ENCODE measurements at places on chromosomes 6 and 20.

DNA sequence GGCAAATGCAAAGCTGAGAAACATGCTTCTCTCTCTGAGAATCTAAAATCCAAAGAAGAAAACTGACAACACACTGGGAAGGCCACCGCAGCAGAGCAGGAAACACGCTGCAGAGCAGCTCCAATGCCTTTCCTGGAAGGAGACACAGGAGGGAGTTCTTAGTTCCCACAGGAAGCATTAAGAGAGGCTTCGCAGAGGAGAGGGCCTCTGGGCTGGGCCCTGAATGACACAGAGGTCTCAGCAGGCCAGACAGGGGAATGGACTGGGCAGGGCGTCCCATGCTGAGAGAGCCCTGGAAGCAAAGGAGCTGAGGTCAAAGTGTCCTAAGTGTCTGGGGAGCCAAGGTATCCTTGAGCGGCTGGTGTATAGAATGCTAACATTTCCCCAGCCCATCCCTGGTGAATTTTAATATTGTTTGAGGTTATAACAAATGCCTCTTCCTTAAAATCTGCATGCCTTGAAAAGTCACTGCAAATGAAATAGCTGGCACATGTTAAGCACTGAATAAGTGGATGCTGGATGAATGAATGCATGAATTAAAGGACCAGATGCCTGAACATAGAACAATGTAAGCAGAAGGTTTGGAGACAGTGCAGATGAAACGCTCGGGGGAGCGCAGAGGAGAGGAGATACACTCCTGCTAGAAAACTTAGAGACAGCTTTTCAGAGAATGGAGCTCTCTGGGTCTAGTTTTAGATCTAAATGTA lies 110.0 kb upstream of the SYNDIG1 start:
- DNase-seq: no peak

- no peak for DNase-seq
These were observed 33.5 kb upstream of the TSPYL1 start for GRCh38 chr6:116313101-116313776.

DNA sequence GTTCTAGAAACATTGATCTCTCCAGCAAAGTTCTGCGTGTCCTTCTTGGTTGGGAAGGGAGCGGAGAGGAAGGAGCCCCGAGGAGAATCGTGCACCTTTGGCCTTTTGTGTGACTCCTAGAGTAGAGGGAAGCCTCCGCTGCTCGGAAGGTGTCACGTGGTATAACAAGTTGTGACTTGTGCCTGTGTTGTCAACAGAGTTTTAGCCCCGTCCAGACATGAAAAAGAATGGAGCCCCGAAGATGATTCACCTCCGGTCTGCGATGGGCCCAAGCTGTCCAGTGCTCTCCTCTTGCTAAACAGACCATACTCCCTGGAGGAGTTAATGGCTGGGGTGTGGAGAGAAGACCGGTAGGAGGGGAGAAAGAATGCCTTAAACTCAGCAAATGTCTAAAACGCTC lies 7.0 kb downstream of the EYA2 start:
- no peak for DNase-seq

DNA sequence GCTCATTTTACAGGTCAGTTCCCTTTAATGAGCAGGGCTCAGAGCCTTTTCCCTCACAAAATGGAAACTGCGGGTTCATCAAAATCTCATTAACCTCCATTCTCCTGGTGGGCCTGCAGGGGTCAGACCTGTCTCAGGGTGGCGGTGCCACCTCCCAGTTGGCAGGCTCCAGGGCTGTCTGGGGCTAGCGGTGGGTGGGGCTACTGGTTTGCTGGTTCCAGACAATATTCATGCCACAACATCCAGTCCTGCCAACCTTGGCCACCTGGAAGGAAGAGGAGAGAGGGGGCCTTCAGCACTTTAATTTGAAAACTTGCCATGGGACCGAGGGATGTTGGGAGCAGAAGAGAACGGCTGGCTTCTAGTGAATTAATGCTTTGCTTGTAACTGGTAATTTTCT lies 41.9 kb upstream of the CTNNBL1 start:
- DNase-seq: peak; percentile 65

DNA sequence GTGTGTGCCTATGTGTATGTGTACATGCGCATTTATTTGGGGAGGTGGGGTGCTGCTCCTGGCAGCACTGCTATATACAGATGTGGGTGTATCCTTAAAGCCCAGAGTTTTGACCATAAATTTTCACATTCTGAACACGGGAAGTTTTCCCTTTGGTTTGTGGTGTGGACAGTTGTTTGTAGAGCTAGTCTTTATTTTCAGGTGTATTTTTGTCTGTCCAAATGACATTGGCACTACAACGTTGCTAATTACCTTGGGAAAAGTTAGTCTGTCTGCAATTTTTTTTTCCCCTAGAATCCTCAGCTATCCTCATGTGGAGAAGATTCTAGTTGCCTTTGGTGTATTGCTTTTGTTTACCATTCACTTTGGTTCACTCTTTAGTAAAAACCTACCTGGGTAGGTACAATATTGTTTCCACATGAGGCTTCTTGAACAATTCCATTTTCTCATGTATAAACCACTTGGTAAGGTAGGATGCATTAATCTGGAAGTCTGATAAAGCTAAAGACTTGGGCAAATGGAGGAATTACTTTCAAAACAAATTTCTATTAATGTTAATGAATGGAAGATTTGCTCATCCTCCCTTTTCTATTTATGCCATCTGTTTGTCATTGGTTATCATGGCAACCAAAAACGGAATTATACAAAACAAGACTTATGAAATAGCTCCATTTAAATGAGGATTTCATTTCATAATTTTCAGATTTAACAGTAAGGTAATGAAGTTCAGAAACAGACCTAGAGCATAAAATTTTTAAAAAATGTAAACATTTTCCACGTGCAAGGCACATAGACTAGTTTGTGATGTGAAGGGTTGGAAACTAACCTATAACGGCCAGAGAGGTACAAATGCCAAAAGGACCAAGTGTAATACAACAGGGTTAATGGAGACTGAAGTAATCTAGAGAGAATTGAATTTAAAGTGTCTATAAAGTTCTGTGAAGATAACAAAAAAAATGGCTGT lies 3.9 kb downstream of the CCN2 start:
- no peak for DNase-seq

- DNase-seq: no peak
These were observed 19.8 kb downstream of the TRDN start for GRCh38 chr6:123616942-123617341.

- DNase-seq: no peak
These were observed 133.9 kb downstream of the TIAM2 start for GRCh38 chr6:155128977-155129376.

DNA sequence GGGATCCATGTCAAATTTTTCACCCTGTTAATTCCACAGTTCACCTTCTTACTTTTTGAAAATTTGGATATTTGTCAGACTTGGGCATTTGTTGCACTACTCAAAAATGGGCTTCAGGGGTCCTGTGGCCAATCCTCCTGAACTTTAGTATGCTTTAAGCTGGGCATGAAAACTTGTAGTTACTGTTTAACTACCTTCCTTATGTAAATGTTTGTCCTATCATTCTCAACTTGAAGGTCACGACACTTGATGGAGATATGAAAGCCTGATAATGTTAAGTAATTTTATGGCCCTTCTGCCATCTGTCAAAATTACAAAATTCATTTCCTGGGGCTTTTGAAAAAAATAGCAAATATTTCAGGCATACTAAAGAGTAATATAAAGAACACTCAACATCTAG lies 4.2 kb upstream of the ZNF311 start:
- no peak for DNase-seq

- DNase-seq: no peak
These were observed 151.9 kb downstream of the CD83 start for GRCh38 chr6:14269436-14269835.

DNA sequence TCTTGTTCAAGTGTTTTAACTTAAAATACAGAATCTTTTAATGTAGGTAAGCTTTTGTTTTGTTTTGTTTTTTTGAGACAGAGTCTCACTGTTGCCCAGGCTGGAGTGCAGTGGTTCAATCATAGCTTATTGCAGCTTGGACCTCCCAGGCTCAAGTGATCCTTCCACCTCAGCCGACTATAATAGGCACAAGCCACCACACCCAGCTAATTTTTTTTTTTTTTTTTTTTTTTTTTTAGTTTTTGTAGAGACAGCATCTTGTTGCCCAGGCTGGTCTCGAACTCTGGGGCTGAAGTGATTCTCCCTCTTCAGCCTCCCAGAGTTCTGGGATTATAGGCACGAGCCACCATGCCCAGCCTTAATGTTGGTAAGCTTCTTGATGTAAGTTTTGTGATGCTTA lies 3.3 kb downstream of the EFHC1 start:
- DNase-seq: no peak

DNA sequence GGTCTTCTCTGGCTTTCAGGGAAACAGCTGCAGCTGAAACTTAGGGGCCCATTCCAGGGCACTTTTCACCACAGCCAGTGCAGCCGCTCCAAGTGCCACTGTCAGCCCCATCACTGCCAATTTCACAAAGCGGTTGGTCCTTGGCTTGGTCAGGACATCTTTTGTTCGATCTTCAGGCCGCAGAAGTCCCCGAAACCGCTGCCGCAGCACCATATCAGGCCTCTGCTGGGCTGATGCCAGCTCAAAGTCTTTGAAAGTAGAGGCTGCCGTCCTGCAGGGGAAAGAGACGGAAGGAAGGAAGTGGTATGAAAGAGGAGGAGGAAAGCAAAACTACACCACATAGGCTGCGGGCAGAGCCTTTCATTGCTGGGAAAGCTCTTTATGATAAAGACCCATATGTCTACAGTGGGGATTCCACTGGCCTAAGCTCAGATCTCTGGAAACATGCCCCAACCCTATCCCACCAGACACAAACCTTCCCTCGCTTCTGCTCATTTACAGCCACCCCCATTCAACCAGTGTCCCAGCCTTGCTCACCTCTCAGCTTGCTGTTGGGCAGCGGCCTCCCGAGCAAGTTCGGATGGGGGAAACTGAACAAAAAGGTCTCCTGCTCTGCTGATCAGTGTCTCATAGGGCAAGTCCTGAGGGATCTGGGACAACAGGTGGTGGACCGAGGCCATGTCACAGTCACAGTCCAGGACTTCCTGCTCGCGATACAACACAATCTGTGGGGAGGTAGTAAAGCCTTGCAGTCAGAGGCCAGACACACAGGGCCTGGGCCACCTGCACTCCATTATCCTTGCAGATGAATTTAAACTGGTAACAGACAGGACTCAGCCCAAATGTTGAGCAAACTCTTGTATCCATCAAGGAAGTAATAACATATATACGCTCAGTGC lies 23.5 kb downstream of the TBC1D20 start:
- DNase-seq: peak; percentile 73

GRCh38 chr20:19403549-19403948 lies 191.1 kb downstream of the SLC24A3 start:
- DNase-seq: no peak

GRCh38 chr6:27023664-27024063 lies 223.8 kb upstream of the PRSS16 start:
- no peak for DNase-seq

GRCh38 chr20:50233325-50234212 lies 42.9 kb downstream of the CEBPB start:
- DNase-seq: no peak

GRCh38 chr20:59566631-59567524 lies 37.5 kb upstream of the PHACTR3 start:
- DNase-seq: no peak

- no peak for DNase-seq
These were observed 110.1 kb downstream of the DLL1 start for GRCh38 chr6:170180671-170181337.

DNA sequence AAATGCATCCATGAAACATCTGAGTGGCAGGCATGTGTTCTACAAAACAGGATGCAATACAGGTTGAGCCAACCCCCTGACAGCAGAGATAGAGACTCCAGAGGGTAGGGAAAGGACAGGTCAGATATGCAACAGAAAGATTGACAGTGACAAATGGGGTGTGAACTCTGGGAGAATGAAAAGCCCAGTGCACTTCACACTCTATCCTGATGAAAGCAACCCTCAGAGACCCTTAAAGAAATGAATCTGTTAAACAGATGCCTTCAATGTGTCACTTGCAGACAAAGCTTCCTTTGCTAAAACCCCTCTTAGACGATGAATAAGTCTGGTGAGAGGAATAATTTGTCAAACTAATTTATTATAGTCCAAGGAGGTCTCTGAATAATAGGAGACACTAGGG lies 89.9 kb downstream of the RFPL4B start:
- no peak for DNase-seq

DNA sequence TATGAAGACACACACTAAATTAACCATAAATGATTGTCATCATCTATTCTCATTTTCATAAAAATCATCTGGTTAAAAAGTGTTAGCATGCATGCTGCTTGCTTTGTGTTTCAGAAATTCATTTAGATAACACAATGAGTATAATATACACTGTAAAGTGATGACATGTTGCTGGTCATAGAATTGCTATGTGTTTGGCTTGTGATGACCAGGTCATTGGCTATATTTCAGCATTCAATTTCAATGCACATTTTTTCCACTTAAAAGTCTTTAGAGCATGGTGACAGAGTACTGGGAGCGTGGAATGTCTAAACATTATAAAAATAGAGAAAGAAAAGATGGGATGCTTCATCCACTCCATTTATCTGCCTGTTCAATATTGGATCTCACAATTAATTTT lies 1291.1 kb upstream of the MAP3K7 start:
- no peak for DNase-seq

DNA sequence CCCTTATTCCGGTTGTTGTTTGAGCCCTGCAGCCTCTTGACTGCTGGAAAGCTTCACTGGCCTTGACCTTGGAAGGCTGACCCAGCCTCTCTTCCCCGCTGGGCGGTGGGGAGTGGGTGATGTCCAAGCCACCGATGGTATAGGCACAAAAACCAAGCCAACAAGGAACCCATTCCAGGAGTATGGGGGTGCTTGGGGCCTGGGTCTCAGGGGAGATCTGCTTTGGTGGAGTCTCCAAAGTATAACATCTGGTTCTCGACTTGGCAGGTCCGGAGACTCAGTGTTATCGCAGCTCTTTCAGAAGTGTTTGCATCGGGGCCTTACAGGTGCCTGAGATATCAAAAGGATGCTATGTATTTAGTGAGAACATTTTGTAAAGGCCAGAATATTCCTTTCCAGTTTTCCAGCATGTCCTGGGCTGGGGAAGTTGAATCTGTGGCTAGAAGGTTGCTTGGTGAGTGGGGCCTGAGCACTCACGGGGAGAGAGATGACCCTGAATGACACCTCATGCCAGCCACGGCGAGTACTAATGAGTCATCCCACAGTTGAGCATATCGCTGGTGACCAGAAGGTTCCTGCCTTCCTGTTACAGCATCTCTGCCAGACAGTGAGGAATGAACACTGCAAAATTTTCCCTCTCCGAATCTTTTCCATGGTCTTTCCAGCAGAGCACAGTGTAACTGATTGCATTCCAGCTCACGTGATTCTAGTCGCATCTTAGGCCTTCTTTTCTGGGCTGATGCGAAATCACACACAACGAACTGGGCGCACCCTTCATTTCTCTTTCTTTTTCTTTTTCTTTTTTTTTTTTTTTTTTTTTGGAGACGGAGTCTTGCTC lies 133.9 kb downstream of the ZDHHC14 start:
- no peak for DNase-seq

DNA sequence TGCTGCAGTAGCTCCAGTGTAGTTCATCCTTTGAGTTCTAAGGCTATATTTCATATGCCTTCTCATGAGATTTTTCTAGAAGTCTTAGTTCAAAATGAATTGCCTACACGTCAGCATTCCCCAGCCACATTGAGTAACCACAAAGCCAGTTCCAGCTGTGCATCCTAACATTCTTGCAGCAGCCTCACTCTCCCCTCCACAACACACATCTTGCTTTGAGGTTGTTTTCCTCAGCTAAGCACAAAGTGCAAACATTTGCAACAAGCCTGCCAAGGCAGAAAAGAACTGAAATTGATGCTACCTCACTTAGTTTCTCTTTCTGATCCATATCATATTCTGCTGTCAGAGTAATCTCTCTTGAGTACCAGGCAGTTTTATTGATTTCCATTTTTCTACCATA lies 160.7 kb upstream of the KCNQ5 start:
- DNase-seq: no peak

- no peak for DNase-seq
These were observed 40.2 kb upstream of the NEDD9 start for GRCh38 chr6:11272491-11273192.

All from activated CD8-positive, alpha-beta memory T cell treated with anti-CD3 and anti-CD28 coated beads, Interleukin-2, amount 50 U/mL, for 48 hours (primary cell).